Esophagus squamous epithelium (tissue), 5 donors: ENCODE measurements at places on chromosomes 7 and 10.

DNA sequence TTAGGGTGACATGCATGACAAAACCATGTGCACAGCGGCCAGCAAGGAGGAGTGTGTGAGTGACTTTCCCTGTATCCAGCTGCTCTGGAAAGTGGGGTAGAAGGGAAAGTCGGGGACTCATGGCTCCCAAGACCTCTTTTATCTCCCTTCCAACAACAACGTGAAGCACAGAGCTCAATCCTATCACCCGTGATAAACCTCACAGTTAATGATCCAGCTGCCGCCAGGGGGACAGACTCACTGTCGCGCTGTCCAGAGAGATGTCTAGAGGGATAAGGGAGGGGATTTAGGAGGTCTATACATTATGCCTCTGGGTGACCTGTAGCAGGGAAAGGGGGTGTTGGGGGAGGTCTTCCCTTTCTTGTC, 84.0 kb upstream of the SMNDC1 start:
- no peak for DNase-seq

DNA sequence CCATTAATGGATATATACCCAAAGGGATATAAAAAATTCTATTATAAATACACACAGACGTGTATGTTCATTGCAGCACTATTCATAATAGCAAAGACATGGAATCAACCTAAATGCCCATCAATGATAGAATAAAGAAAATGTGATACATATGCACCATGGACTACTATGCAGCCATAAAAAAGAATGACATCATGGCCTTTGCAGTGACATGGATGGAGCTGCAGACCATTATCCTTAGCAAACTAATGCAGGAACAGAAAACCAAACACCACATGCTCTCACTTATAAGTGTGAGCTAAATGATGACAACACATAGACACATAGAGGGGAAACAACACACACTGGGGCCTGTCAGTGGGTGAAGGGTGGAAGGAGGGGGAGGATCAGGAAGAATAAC, 33.0 kb downstream of the POLR1F start:
- DNase-seq, result no peak

GRCh38 chr7:92987095-92987494, 130.7 kb downstream of the SAMD9 start:
- no peak for DNase-seq

DNA sequence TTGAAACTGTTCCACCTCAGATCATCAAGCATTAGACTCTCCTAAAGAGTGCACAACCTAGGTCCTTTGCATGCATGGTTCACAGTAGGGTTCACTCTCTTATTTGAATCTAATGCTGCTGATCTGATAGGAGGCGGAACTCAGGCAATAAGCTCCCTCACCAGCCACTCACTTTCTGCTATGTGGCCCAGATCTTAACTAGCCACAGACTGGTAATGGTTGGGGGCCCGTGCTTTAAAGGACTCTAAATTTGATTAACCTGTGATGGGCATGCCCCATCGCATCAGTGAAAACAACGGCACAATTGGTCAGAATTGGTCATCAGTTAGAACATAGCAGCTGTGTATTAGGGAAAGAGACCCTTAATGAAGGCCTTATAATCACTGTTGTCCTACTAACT, 753.7 kb upstream of the SORCS1 start:
- no peak for DNase-seq

DNA sequence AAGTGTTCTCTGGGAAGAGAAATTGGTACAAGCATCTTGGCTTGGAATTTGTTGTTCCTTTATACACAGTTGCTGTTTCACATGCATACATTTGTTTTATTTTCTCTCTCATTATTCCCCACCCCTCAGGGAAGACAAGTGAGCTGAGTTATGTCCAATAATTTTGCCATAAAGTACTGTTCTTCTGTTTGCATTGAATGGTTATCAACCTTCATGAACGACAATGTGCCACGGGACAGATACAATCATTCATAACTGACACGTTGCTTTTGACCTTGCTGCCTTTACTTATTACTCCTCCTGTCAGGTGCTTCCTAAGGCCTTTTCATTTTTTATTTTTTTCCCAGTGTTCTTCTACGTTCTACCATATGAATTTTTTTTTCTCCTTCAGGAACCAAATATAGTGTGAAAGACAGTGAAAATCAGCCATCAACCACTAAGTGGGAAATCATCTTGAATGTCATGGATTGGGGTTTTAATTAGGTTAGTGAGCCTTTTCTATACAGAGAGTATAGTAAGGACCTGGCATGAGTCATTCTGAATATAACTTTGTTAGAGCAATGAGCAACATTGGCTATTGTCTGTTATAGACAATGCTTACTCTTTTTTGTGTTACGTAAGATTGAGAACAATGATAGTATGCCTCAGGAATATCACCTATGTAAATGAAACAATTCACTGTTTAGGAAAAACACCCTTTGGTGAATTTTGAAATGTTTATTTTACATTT, 383.2 kb downstream of the MALRD1 start:
- DNase-seq, result no peak

GRCh38 chr7:98297626-98298286, 16.3 kb downstream of the BRI3 start:
- DNase-seq, result no peak

DNA sequence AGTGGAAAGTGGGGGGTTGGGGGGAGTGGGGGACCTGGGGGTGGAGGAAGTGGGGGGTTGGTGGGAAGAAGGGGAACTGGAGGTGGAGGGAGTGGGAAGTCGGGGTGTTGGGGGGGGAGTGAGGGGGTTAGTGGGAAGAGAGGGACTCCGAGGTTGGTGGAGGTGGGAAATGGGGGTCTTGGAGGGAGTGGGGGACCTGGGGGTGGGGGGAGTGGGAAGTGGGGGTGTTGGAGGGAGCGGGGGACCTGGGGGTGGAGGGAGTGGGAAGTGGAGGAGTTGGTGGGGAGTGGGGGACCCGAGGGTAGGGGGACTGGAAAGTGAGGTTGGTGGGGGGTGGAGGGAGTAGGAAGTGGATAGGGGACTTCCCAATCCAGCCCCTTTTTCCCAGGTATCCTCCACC, 906 bp upstream of the MMD2 start:
- no peak for DNase-seq

DNA sequence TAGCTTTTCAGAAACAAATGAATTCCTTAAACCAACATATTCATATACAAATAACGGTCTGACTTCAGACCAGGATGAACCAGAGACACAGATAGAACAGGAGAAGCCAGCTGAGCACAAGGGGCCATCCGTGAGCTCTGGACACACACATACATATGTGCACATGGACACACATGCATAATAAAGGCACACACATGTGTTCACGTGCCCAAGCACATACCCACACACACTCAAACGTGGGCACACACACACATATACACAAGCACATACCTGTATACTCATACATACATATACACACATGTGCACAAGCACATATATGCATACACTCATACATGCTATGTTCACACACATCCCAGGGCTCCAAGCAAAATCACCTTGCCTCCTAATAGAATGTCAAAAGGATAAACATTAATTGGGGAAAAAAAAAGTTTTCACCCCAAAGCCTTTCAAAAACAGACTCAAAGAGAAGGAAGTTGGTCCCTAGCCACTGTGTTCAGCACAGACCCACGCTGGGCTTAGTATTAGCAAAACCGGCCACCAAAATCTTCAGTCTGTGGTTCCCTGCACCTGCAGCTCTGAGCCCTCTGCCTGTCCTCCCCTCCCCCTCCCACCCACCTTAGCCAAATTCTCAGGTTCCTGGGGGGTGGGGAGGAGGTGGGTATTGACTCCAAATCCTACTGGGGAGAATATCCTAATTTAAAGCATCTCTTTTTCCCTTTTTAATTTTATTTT, 100.4 kb upstream of the MACROH2A2 start:
- DNase-seq, result no peak
